ENCODE measurements at places on chromosomes 16 and 17.

GRCh38 chr17:28511858-28512461 lies 5.8 kb downstream of the FOXN1 start:
- H3K36me3 ChIP-seq = no peaks in the 10 kb centered on the region
- no peak for DNase-seq
- H3K27ac ChIP-seq = no peak overlapping the region
- no peaks in the 10 kb centered on the region for H3K27me3 ChIP-seq

DNA sequence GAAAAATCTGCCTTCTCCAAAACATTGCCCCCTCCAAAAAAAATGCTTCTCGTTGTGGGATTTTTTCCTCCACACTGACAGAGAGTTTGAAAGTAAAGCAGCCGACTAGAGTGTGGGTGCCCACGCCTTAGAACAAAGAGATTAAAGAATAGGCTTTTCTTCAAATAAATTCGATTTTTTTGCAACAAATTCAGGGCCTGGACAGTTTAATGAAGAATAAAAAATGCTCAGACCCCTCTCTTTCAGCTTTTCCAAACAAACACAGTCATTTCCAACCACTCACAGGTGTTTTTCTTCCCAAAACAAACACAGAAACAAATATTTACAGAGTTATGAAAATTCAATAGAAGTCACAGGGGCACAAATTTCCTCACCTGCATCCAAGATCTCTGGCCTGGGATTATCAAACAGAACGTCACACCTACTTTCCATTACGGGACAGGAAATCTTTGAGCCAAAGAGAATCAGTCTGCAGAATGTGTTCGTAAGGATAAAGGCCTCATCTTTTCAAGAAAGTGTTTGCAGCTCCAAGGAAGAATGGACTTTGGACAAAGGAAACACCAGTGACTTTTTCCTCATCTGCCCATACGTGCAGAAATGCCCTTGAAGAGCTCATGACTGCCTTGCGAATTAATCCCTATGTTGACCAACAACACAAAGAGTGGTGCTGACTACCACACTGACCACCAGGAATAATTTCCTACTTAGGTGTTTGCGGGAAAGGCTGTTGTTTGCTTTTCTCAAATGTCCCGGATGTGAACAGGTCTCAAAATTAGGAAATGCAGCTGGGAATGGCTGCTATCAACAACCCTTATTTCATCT lies 31.3 kb upstream of the TOX3 start:
- no peak for DNase-seq
- H3K36me3 ChIP-seq = no peaks in the 10 kb centered on the region
- H3K27me3 ChIP-seq = no peaks in the 10 kb centered on the region
- no peaks in the 10 kb centered on the region for H3K4me1 ChIP-seq
- H3K27ac ChIP-seq = no peak overlapping the region

DNA sequence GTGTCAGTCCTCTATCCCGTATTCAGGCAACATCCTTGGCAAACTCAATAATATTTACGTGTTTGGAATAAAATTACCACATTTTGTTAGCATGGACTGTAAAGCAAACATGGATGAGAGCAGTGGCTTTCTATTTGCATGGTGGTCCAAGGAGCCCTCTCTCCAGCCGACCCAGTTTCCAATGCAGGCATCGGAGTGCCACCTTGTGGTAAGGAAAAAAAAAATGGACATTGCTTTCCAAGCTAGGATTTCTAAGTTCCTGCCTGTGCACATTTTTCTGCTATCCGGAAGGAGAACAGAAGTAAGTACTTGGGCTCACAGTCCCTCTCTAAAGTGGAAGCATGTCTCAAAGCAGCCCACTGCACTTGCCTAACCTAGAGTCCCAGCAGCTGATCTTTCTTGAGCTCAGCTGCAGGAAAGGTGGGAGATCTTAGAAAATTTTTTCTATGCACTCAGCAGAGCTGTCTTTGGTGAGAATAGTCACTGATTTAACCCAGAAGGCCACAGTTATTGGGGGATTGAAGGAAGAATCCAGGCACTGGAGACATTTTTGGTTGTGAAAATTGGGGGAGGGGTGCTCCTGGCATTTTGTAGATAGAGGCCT lies 46.0 kb upstream of the ERCC4 start:
- no peaks in the 10 kb centered on the region for H3K4me1 ChIP-seq
- DNase-seq = no peak
- H3K27ac ChIP-seq = no peak overlapping the region
- peaks cover 4% of the 10 kb centered on the region for H3K27me3 ChIP-seq

- no peaks in the 10 kb centered on the region for H3K36me3 ChIP-seq
- H3K4me1 ChIP-seq = peaks cover 9% of the 10 kb centered on the region
- H3K27ac ChIP-seq = no peak overlapping the region
- DNase-seq = no peak
- H3K4me3 ChIP-seq = no peak overlapping the region
- H3K27me3 ChIP-seq = peaks cover 19% of the 10 kb centered on the region
These were observed 4.8 kb downstream of the SCNN1G start for GRCh38 chr16:23187341-23187740.

DNA sequence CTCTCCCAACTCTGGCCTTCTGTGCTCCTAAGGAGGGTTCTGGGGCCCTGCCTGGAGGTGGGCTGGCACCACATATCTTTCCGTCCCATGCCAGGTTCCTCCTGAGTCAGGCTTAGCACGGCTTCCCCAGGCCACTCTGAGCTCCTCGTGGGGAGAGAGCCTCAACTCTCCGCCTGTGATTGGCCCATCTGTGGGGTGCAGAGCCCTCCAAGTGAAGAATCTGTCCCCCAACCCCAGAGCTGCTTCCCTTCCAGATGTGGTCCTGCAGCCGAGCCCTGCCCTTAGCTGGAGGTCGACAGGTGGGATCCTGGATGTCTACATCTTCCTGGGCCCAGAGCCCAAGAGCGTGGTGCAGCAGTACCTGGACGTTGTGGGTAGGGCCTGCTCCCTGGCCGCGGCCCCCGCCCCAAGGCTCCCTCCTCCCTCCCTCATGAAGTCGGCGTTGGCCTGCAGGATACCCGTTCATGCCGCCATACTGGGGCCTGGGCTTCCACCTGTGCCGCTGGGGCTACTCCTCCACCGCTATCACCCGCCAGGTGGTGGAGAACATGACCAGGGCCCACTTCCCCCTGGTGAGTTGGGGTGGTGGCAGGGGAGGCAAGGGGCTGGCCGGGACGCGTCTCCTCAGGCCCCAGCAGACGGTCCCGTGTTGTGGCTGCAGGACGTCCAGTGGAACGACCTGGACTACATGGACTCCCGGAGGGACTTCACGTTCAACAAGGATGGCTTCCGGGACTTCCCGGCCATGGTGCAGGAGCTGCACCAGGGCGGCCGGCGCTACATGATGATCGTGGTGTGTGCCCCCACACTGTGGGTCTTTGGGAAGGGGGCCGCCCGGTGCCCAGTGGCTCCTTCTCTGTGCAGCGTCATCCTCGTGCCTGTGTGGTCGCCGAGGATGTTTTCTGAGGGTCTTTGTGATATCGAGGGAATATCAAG lies 6.9 kb downstream of the GAA start:
- no peak overlapping the region for H3K27ac ChIP-seq
- H3K4me1 ChIP-seq = no peaks in the 10 kb centered on the region
- no peaks in the 10 kb centered on the region for H3K36me3 ChIP-seq
- no peak overlapping the region for H3K4me3 ChIP-seq
- no peaks in the 10 kb centered on the region for H3K27me3 ChIP-seq

DNA sequence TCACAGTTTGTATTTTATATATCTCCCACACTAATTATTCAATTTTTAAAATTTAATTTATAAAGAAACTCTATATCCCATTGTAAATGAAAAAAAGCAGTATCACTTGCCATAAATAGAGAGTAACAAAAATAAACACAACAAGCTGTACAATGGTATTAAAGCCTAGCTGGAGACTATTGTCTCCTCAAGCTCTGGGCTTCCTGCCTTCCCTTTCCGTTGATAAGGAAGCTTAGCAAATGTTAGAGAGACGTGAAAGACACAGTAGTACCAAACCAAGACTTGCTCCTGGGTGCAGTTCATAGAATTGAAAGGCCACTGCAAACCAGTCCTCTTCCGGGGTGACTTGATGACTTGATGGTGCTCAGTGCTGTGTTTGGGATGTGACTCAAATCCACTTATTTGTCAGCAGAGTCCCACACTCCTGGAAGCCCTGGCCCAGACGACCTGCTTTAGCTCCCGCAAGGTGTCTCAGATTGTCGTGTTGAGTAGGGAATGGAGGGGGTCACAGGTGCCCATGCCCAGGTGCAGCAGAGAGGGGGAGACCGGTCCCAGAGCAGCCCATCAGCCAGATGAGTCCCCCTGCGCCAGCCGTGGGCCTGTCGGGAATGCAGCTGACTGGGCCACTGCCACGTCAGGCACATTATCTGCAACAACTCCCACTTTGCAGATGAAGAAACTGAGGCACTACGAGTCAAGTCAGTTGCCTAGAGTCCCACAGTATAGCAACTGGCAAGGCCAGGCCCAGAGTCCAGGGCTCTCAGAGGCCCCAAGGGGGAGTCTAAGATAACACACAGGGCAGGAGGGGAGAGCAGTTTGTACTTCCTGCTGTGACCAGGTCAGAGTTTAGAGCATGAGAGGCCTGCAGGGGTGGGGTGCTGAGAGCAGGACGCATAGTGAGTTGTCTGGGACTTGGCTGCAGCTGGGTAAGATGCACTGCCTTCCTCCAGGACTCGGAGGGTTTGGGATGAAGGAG lies 40.5 kb downstream of the PSME3IP1 start:
- no peaks in the 10 kb centered on the region for H3K36me3 ChIP-seq
- DNase-seq = no peak
- H3K27me3 ChIP-seq = no peaks in the 10 kb centered on the region
- no peak overlapping the region for H3K4me3 ChIP-seq
- peaks cover 26% of the 10 kb centered on the region for H3K4me1 ChIP-seq

- peaks cover 6% of the 10 kb centered on the region for H3K36me3 ChIP-seq
- no peaks in the 10 kb centered on the region for H3K27me3 ChIP-seq
- no peak for DNase-seq
- H3K4me3 ChIP-seq = peak overlapping the region; percentile 37
- H3K27ac ChIP-seq = peak overlapping the region; percentile 60
- H3K4me1 ChIP-seq = peaks cover 5% of the 10 kb centered on the region
These were observed 19.7 kb downstream of the CYB5B start for GRCh38 chr16:69443927-69444631.

DNA sequence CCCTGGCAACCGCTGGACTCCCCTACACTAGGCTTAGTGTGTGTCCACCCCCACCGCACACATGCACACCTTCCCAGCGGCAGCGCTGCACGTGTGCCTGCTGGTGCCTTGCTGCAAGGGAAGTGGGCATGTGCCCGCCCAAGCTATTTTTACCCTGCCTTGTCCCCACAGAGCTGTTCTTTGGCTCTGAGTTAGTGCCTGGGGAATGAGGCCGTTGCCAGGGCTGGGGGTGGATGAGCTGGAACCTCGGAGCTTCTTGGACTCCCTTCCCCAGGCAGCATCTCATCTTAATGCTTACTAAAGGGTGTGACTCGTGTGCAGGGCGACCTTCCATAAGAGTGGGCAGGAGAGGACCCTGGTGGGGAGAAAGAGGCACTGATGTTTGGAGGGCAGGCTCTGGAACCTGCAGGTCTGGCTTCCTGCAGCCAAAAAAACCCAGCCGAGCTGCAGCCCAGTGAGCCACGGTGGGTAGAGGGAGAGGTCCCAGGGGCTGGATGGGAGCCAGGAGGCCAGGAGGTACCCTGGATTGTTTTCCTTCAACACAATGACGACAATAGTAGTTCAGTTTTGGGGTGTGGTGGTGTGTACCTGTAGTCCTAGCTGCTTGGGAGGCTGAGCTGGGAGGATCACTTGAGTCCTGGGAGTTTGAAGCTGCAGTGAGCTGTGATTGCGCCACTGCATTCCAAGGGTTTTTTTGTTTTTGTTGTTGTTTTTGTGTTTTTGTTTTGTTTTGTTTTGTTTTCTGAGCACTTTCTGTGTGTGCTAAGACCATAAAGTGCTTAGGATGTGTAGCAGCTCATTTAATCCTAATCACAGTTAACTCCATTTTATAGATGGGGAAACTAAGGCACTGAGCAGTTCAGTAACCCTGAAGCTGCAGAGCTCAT lies 119.1 kb downstream of the RAB11FIP4 start:
- peak overlapping the region; percentile 74 for H3K27ac ChIP-seq
- peaks cover 40% of the 10 kb centered on the region for H3K4me1 ChIP-seq
- no peaks in the 10 kb centered on the region for H3K36me3 ChIP-seq
- no peak for DNase-seq
- no peaks in the 10 kb centered on the region for H3K27me3 ChIP-seq
- peak overlapping the region; percentile 31 for H3K4me3 ChIP-seq

GRCh38 chr17:28577466-28577824 lies 750 bp upstream of the ALDOC start:
- H3K27me3 ChIP-seq = no peaks in the 10 kb centered on the region
- H3K36me3 ChIP-seq = no peaks in the 10 kb centered on the region
- DNase-seq = no peak

DNA sequence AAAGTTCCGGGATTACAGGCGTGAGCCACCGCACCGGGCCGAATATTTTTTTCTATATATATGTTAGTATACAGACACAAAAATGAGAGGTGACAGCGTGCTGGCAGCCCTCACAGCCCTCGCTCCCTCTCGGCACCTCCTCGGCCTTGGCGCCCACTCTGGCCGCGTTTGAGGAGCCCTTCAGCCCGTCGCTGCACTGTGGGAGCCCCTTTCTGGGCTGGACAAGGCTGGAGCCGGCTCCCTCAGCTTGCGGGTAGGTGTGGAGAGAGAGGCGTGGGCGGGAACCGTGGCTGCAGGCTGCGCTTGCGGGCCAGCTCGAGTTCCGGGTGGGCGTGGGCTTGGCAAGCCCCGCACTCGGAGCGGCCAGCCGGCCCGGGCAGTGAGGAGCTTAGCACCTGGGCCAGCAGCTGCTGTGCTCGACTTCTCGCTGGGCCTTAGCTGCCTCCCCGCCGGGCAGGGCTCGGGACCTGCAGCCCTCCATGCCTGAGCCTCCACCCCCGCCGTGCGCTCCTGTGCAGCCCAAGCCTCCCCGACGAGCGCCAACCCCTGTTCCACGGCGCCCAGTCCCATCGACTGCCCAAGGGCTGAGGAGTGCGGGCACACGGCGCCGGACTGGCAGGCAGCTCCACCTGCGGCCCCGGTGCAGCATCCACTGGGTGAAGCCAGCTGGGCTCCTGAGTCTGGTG lies 1.9 kb upstream of the DPEP3 start:
- no peak overlapping the region for H3K4me3 ChIP-seq
- DNase-seq = no peak
- H3K4me1 ChIP-seq = peaks cover 18% of the 10 kb centered on the region
- no peak overlapping the region for H3K27ac ChIP-seq
- H3K27me3 ChIP-seq = no peaks in the 10 kb centered on the region

DNA sequence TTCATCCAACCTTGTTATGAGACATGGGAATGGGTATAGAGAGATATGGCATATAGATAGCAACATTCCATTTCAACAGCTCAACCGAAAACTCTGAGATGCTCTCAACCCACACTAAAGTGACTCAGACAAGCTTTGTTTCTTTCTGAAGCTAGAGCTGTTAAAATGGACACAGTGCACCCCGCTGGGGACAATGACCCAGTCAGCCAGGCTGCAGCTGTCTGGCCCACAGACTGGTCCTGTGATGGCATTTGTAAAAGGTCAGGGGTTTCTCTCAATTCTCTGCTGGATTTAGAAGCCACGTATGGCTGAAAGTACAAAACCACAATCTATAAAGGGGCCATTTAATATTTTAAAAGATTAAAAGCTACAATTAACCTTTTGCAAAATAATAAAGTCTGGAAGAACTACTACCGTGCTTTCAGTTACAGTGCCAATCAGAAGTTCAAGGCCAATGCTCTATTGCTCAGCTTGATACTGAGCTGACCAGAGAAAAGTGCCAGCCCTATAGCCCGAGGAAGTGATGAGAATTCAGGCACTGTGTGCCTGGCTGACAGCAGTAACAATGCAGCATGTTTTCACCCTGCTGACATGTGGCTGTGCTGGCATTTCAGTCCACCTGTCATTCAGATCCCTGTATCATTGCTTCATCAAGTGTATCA lies 60.2 kb downstream of the TEX2 start:
- H3K27me3 ChIP-seq = no peaks in the 10 kb centered on the region
- H3K27ac ChIP-seq = no peak overlapping the region
- no peaks in the 10 kb centered on the region for H3K4me1 ChIP-seq
- no peak for DNase-seq
- no peaks in the 10 kb centered on the region for H3K36me3 ChIP-seq
- no peak overlapping the region for H3K4me3 ChIP-seq

Data from effector memory CD4-positive, alpha-beta T cell (primary cell).